IPS-NIHi11 (cell line): ENCODE measurements at places on chromosomes 12 and 14.

DNA sequence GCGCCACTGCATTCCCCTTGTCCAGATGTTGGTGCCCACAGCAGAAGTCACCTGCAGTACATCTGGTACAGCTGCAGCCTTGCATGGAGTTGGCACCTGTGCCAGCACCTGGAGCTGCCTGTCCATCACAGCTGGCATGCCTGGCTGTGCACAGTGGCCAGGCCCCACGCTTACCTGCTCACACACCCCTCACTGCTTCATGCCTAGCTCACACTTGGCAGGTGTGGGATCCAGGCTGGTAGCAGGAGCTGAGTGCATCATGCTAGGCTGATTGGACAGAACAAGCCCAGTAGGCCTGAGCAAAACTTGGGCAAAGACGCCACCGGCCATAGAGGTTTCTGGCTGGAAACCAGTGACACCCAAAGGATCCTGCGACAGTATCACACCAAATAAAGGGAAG lies 402.8 kb downstream of the FOXG1 start:
- no peak for DNase-seq

DNA sequence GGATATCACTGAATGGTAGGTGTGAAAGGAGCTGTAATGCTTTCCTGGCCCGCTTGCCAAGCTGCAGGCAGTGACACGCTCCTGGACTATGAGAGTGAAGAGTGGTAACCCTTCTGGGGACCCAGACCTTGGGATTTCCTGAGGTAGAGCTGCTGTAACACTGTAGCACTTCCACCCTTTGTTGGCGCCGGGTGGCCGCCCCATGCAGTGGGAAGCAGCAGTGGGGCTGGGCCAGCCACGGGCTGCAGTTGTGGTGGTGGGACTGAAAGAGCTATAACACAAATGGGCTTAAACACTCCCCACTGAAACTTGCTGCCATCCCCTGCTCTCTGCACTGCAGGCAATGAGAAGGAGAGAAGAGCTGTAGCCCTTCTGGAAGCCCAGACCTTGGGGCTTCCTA lies 9.6 kb upstream of the FBXO33 start:
- DNase-seq = no peak

DNA sequence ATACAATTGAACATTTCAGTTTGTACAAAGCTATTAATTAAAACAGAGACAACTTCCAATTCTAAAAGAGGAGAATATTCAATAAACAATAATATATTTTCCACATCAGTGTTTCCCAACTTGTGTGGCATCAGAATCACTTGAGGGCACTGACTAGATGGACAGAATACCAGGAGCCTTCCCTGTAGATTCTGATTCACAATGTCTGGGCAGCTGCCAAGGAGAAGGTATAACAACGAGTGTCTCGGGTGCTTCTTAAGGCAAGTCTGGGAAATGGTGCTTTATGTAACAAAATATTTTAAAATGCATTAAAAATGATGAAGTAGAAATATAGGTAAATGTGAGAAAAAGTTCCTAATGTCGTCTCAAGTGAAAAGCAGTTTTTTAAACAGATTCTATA lies 26.2 kb downstream of the GALC start:
- no peak for DNase-seq

DNA sequence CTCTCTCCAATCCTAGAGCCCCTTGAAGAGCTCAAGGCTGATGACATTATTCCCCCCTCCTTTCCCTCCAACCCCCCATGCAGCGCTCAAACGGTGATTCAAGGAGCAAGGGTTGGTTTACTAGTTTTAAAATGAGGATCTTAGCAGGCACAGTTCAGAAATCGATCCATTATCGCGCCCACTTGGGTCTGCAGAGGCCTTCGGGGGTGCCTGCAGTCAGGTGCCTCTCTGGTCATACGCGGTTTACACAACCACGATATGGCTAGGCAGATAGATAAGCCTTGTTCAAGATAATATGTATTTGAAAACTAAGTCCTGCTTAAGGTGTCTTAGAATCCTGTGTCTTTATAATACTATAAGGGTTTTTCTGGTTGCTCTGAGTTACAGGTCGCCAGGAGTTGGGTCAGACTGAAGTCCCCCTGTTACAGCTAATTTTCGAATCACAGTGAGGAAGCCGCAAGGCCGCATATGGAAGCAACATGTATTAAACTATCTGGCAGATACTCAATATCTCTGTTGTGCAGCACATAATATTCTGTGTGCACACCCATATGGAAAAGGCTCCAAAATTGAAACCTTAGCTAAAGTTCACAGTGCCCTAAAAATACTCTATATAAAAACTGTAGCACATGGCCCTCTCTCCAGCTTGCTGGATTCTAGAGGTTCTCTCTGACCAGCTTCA lies 10.0 kb downstream of the BHLHE41 start:
- no peak for DNase-seq

DNA sequence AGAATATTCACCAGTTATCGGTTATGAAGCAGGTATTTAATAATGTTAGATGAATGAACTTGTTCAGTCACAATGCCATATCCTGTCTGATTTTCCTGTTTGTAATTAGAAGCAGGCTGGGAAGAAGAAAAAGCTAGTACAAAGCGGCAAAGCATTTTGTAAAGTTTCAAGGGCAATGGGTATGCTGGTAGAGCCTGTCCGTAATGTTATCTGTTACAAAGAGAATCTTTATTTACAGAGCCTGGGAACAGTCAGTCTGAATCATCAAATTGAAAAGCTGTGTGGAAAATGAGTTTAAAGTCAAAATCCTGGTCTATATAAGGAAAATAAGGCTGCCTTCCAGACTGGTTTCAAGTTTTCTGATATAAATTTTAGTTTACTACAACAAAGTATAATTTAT lies 40.5 kb downstream of the PARP11 start:
- no peak for DNase-seq

DNA sequence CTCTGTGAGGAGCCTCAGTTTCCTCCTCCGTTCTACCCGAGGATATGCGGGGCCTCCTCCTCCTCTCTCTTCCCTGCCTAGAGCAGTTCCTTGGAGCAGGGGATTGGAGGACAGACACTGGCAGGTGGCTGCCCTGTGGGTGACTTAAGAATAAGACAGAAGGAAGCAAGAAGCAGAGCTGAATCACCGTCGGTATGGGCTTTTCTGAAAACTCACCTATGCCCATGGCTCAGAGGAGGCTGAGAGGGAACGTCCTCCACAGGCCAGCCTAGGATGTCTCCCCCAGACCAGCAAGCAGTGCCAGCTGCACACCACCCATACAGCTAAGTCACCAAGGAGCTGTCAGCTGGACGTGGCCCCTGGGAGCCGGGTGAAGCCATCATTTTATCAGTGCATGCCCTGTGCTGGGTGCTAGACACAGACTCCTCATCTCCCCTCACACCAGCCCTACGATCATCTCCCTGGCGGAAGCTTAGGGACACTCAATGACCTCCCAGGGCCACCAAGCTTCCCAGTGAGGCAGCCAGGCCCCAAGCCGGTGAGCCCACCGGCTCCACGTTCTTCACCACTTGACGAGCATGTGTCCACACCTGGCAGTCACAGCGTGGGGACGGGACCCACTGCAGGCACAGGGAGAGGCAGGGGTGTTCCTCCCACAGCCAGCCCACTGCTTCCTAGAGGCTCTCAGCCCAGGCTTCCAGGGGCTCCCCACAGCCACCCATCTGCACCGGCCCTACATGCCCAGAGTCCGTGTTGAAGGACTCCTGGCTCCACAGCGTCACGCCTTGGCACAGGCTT lies 21.4 kb downstream of the ITPK1 start:
- DNase-seq = no peak

DNA sequence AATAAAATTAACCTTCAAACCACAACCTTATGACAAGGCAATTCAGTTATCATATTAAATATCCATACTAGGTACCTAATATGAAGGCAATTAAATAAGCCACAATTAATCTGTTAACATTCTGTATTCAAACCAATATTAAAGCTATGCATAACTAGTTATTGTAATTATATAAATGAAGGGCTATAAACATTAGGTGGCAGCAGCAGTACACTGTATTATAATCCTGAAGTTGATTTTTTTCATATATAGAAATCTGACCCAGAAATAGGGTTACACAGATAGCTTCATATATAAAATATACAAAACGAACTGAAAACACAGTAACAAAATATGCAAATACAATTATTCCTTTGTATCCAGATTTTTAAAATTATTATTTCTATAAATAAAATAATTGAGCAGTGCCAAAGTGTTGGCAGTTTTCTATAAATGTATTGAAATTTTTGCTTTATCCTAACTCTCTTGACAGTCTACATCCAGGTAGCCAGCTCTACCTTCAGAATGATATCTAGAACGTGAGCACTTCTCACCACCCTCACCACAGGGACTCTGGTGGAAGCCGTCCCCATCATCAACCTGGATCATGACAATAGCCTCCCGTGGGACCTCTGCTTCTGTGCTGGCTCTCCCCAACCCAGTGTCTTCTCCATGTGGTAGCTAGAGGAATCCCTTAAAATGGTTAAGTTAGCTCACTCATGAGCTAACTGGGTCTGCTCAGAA lies 136.2 kb downstream of the MED13L start:
- DNase-seq = no peak

DNA sequence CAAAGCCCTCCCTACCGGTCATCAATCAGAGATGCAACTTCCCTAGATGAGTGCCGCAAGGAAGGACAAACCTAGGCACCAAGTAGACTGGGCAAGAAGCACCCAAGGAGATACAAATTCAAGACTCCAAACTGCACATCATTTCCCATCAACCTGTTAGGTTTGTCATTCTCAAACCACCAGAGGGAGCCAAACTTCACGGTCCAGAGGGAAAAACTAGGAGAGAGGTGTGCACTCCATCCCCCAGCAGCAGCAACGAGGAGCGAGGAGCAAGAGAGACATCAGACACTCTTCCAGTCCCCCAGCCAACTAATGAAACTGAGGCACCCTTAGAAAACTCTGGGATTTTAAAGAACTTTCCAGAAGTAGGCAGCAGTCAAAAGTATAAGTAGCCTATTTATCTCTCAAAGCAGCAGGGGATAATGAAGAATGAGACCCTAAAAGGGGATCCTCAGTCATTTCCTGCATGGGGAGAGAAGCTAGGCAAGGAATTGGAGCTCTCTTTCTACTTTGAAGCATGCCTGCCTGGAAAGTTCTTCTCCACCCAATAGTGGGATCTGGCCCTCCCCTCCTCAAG lies 37.0 kb upstream of the NT5DC3 start:
- DNase-seq = peak; percentile 82

GRCh38 chr14:93780813-93781400 lies 7.4 kb downstream of the PRIMA1 start:
- DNase-seq = no peak

GRCh38 chr14:35551081-35551480 lies 17.1 kb downstream of the INSM2 start:
- no peak for DNase-seq

DNA sequence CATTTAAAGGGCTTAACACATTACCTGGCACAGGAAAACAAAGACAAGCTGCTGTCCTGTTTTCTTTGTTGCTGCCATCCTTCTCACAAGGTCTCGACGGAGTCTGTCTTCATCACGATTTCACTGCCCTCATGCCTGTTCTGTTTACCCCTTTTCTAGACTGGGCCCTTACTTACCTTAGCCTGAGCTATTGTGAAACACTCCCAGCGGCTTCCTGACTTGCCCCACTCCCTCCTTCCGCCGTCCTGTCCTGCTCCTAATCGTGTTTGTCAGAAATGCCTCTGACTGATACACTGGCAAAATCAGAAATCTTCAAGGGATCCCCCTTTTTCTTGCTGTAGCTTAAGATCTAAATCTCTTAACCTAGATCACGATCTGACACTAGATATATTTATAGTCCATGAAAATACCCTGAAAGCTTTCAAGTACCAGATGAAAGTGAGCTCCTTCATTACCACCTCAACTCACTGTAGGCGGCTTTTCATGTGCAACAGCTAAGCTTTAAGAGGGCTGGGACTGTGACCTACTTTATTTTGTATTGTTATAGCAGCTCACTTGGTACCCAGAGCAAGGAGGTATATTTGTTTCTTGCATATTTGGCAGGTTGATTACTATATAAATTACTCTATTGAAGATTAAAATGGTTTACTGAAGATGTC lies 32.1 kb downstream of the TECPR2 start:
- DNase-seq = no peak

DNA sequence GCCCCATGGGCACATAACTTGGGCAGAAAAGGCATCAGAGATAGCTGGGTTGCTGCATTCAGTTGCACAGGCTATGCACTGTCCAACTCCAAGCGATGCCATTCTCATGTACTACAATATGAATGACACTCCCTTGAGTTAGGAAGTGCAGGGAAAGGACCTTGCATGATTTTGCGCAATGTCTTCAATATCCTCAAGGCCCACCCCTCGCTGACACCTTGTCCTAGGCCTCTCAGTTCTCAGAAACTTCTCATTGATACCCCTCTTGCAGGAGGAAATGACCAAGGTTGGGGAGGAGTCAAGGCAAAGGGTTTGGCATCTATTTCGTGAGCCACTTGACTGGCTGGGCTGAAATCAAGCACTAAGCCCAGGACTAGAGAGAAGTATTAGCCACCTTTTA lies 70.4 kb downstream of the ARL6IP4 start:
- DNase-seq = no peak

DNA sequence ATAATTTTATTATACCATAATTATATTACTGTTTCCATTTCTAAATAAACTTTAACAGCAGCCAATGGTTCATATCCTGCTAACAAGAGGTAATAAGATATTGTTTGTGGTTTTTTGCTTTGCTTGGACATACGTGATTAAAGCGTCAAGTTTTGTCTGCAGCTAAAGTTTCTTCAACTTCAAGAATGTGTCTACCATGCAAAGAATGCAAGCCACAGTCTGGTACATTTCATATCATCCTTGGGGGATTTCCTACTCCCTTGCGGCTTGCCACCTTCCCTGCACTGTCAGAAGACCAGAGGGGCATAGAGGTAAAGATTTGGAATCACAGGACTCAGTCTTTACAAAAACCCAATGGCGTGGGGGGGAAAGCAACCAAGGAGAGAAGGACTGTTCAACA lies 125.2 kb downstream of the MED13L start:
- DNase-seq = no peak

DNA sequence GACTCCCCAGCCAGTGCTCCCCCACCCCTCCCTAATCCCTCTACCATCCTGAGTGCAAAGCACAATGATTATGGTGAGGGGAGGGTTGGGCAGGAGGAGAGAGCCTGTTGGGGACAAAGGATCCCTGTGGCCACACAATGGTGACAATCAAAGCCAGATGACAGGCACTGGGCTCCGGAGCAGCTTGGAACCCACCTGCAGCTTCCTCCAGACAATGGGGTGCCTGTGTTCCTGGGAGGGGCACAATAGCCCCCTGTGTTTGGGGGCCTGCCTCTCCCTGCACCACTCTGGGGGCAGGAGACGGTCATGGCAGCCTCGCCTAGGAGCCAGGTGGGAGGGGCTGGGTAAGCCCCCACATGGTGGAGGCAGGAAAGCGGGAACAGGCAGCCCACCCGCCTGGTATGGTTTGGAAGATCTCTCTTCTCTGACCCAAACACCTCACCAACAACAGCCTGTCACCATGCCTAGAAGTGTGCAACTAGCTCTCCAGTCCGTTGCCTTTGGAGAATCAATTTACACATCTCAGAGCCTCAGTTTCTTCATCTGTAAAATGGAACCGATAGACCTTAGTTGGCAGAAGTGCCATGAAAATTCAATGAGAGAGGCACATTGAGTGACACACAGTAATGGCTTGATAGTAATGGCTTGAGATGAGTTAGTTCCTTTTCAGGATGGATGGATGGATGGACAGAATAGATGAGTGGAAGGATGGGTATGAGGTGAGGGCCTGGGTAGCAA lies 53.0 kb downstream of the MVK start:
- no peak for DNase-seq
